Kidney capillary endothelial cell (primary cell): ENCODE measurements at places on chromosomes 4 and X.

DNA sequence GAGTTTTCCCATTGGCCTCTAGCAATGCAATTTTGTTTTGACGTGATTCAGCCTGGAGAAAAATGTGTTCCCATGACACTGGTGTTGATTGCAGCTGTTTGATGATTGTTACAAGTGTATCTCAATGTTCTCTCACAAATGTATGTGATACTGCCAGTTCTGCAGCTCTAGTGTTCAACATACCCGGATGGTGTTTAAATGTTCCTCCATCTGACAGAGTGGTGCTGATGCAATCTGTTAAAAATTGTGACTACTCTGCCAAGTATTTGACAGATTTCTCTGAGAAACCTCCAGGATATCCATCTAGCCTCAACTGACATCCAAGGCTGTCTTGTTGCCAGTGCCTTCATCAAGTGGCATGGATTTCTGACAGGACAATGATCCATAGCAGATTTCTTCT, 657.2 kb upstream of the DIAPH2 start:
- no peak for DNase-seq

GRCh38 chr4:3145234-3145924, 70.9 kb downstream of the HTT start:
- no peak for DNase-seq

DNA sequence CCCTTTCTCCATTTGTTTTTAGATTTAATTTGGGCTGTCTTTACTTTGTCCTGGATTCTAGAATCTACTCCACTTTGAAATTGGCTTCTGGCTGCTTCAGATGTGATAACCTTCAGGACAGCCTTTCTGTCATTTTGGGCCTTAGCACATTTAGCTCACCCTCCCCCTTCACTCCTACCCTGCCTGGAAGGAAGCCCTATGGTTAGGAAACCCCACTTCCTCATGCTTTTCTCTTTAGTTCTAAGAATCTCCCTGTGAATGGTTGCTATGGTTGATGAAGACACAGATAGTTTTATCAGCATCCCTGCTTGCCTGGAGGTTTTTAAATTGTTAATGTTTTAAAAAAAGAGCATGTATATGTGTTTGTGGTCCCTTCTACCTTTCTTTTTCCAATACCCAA, 100.7 kb upstream of the PTPN13 start:
- no peak for DNase-seq

GRCh38 chr4:687048-687970, 1.6 kb downstream of the SLC49A3 start:
- peak; percentile 89 for DNase-seq

DNA sequence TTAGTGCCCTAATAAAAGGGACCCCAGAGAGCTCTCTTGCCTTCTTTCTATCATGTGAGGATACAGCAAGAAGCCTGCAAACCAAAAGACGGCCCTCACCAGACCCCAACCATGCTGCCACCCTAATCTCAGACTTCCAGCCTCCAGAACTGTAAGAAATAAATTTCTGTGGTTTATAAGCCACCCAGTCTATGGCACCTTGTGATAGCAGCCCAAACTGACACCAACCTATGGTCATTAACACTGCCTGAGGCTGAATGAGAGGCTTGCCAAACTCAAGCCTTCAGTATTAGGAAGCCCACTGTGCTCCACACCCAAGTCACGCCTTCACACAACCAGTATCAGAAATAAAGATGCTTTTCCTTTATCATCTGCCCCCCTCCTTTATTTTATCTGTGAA, 127.3 kb upstream of the KLF3 start:
- DNase-seq = no peak

DNA sequence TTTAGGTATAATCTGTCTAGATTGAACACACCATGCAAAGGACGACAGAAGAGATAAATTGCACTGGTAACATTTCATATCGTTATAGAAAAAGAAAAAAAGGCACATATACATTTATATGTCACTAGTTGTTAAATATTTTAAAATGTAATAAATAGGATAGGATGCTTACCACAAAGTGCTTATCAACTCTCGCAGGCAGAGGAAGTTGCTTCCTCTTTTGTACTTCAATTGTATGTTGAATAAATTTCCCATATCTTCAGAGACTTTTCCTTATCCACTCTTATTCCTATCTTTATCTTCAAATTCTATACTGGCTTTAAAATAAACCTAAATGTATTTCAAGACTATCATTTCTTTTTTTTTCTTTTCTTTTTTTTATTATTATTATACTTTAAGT, 163.3 kb upstream of the SPOCK3 start:
- no peak for DNase-seq

DNA sequence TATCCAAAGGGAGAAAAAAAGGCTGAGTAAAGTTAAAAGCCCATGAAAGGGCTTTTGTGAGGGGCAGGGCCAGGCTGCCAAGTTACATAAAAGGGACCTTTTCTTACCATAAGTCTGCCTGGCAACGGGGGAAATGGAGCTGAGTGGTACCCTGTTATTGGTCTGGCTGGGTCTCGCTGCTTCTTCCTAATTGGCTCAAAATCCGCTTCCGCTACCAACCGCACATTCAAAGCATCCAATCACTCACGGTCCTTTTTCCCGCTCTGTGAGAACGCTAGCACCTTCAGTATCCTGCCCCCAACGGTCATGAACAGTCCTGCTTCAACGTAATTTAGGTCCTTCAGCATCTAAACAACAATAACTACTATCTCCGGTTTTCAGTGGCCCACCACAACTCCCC, 611 bp downstream of the TEX11 start:
- DNase-seq = no peak

DNA sequence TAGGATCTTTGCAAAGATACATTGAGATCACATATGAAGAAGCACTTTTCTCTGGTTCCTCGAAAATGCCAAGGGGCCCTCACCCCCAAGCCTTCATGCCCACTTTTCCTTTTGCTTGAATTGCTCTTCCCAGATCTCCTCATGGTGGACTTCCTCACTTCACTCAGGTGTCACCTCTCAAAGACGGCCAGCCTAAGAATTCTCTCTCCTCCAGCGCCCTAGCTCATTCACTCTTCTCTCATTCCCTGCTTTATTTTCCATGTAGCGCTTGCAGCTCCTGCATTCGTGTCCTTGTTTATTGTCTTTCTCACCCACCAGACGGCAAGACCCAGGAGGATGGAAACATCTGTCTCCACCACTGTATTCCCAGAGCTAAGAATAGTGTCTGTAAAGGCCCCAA, 32.9 kb downstream of the CCKAR start:
- DNase-seq = no peak

- DNase-seq = no peak
These were observed 86.1 kb downstream of the FMR1NB start for GRCh38 chrX:148067285-148067684.

DNA sequence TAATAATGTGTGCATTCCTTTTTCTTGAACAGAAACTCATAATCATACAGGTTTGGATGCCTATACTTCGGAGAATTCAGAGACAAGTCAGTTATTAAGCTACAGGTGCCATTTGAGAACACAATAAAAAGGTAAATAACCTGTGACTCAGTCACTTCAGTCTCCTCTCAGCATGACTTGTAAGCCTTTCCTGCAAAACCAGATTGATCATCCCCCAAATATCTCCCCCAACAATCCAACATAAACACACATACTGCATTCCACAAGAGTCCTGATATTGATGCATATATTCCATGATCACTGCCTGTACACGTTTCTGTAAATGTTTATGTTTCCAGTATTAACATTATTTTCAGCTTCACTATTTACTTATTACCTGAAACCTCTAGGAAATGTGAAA, 110.8 kb downstream of the PWWP3B start:
- no peak for DNase-seq

DNA sequence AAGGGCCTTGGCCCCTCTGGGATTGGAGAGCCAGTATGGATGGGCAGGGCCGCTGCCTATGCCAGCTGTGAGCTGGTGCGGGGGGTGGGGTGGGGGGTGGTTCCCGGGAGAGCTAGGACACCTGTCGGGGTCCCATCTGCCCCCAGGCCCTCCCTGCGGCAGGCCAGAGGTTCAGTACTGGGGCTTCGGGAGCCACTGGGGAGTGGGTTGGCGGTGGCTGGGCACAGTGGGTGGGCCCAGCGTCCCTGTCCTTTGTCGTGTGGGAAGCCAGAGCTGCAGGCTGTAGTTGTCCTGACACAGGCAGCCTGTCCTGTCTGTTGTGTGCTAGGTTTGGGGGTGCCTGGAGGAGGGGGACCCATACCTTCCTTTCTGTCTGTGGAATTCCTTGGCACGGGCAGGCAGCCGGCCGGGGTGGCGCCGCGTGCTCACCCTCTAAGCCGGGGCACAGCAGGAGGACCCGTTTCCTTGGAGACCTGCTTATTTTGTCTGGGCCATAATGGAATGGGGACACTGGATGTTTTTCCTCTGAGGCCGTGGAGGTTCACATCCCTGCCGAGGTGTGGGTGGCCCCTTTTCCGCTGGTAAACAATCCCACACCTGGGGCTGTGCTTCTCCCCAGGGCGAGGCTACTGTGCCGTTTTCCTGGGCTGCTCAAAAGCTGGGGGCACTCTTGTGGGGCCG, 14.8 kb downstream of the DOK7 start:
- no peak for DNase-seq

DNA sequence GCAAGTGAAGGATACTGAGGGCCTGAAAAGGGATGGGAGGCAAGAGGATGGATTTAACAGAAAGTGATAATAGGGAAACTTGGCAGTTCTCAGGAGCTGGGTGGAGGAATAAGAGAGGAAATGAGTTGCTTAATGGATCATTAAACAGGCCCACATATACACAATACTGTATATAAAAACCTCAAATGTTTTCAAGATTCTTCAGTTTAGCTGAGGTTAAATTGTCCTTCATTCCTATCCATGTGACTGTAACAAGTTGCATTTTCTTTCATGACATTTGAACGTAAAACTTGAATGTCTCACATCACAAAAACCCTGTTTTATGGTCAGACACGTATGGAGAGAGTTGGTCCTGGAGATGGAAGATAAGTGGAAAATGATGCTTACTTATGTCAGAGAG, 76.5 kb upstream of the PLAC8 start:
- DNase-seq = no peak

- no peak for DNase-seq
These were observed 92.1 kb downstream of the SCFD2 start for GRCh38 chr4:53273726-53274125.

- DNase-seq = no peak
These were observed 48.1 kb downstream of the LUZP4 start for GRCh38 chrX:115337491-115338144.

DNA sequence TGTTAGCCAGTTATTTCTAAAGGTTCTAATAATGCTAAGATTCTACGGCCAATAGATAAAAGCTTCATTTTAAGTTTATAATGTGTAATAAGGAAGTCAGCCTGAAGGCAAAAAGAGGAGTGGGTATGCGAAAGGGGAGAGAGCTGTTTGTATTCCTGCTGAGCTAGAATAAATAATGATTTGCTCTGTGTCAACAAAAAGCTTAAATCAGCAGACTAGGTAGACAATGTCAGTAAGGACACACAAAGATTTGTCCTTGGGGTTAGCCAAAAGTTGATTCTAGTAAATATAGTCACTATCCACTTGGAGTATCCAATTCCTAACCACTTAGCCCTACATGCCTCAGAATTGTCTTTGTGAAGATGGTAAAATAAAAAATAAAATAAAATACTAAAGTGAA, 90.3 kb upstream of the GRIA3 start:
- no peak for DNase-seq

- no peak for DNase-seq
These were observed 107.1 kb upstream of the ADRA2C start for GRCh38 chr4:3659131-3659530.

- DNase-seq = no peak
These were observed 355.1 kb downstream of the HS3ST1 start for GRCh38 chr4:11073621-11074051.

GRCh38 chrX:125378205-125378604, 58.5 kb downstream of the TEX13C start:
- no peak for DNase-seq

DNA sequence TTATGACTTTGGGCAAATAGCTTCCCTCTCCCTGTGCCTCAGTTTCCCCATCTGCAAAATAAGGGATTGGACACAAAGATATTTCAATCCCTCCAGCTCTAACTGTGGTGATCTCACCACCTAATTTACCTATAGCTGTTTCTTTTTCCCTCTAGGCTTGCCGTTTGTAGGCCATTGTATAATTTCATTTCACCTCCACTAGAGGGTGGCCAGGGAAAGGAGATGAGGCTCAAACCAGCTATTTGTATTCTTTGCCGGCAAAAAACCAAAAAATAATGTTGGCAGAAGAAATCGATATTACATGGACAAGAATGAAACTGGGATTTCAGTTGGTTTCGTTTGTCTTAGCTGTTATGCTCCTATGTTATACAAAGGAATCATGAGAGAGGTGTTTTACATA, 36.1 kb upstream of the DOCK11 start:
- no peak for DNase-seq

DNA sequence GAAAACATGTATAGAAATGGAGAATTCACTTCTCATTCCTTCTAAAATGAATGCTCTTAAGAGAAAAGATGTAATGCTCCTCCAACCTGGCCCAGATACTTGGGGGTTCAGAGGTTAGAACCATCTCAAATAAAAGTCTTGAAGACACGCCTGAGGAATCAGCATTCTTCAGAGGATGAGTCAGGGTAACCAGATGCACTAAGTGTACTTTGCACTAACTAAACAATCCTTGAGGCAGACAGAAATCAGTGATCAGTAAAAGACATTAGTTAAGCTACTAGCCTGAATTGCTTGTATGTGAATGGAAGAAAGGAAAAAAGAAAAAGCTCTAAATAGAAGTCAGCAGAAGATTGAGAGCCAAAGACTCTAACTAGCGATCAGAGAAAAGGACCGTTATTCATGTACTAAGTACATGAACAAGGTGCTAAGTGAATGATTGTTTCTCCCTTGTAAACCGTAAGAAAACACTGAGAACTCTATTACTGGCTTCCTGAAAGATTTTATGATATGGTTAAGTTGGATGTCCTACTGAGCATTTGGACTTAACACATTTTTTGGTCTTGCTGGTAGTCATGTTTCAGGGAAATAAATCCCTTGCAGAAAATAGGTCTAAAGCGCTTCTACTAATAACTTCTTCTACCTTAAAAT, 738.3 kb downstream of the STPG2 start:
- no peak for DNase-seq

- DNase-seq = no peak
These were observed 99.6 kb downstream of the UGT8 start for GRCh38 chr4:114698231-114698630.

GRCh38 chr4:84496331-84496705, 2.8 kb downstream of the NKX6-1 start:
- DNase-seq = no peak

- DNase-seq = peak; percentile 60
These were observed 103.5 kb upstream of the OTUD4 start for GRCh38 chr4:145283909-145284308.

GRCh38 chrX:43238461-43238945, 417.6 kb upstream of the MAOA start:
- DNase-seq = no peak

DNA sequence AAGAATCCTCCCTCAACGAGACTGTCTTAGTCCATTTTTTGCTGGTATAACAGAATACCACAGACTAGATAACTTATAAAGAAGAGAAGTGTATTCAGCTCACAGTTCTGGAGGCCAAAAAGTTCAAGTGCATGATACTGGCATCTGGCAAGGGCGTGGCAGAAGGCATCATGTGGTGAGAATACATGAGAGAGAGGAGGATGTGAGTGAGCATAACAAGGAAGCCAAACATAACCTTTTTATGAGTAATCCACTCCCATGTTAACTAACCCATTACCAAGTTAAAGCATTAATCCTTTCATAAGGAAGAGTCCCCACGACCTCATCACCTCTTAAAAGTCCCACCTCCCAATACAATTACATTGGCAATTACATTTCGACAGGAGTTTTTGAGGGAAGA, 504.6 kb downstream of the IQCM start:
- no peak for DNase-seq

- no peak for DNase-seq
These were observed 428.2 kb upstream of the GALNT7 start for GRCh38 chr4:172740434-172740833.

- no peak for DNase-seq
These were observed 97.2 kb upstream of the MAD2L1 start for GRCh38 chr4:120163895-120164294.
